ENCODE measurements at places on chromosomes 16 and 17.

DNA sequence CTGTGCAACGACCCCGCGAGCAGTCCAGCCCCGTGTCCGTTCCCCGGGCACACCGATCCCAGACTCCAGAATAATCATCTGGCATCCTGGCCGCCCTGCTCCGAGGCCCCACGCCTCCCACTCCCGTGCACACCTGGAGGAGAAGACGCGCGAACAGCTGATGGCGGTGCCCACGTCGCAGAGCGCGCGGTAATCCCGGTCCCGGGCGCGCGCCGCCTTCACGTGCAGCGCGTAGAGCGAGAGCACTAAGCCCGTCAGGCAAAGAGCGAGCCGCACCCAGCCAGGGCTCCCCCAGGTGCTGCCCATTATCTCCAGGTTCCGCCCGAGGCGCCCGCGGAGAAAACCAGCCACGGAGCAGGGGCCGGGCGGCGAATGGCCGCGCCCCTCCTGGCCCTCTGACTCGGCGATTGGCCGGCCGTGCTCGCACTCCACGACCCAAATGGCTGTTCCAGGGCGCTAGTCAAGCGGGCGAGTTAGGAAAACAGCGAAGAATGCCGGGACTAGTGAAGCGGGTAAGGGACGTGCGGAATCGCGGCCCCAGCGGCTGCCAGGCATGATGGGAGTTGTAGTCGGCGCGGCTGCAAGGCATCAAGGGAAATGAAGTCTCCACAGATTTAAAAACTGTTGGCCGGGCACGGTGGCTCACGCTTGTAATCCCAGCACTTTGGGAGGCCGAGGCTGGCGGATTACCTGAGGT lies at the start of gene VKORC1:
Gene VKORC1 (minus strand): TSS at position 374 of the 697 bp plus-strand sequence. CDS start 68 bp downstream, at position 306.
- DNase-seq, result peak; percentile 53

DNA sequence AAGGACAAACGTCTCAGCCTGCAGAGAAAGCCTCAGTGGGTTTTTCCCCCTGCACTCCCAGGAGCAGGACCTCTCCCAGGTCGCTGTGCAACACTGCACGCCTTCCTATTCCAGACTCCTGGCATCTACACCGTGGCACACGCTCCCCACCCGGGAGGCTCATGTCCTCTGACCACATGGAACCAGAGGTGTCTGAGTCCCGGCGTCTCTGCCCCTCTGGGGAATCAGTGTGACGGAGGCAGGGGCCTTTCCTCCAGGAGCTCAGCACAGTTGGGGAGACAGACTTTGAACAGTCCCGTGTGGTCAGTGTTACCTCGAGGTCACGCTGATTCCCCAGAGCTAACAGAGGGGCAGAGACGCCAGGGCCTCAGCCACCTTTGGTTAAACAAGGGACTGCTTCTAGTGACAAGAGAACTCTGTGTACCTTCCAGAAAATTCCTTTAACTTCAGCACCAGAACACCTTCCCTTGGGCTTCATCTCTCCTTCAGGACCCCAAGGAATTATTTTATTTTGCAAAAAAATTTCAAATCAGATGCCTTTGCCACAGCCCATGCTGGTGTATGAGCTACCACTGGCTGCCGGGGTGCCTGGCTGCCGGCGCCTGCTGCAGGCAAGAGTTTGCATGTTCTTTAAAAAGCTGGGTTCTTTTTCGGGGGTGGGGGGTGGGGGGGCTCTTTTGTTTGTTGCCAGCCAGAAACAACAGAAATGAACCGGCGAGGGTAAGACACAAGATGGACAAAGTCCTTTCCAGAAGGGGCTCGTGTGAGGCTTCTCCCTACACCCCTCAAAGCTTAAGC lies 6.6 kb downstream of the CANT1 start:
- no peak for DNase-seq

- DNase-seq, result no peak
Measured at GRCh38 chr16:30525844-30526136, 576 bp downstream of the ZNF768 start.

DNA sequence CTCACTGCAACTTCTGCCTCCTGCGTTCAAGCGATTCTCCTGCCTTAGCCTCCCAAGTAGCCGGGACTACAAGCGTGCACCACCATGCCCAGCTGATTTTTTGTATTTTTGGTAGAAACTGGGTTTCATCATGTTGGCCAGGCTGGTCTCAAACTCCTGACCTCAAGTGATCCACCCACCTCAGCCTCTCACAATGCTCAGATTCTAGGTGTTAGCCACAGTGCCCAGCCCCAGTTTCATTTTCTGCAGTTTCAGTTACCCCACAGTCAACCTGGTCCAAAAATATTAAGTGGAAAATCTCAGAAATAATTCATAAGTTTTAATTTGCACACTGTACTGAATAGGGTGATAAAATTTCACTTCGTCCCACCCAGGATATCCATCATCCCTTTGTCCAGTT lies 28.7 kb downstream of the KNOP1 start:
- DNase-seq, result no peak

- no peak for DNase-seq
Measured at GRCh38 chr16:79618692-79619050, 18.1 kb upstream of the MAF start.

DNA sequence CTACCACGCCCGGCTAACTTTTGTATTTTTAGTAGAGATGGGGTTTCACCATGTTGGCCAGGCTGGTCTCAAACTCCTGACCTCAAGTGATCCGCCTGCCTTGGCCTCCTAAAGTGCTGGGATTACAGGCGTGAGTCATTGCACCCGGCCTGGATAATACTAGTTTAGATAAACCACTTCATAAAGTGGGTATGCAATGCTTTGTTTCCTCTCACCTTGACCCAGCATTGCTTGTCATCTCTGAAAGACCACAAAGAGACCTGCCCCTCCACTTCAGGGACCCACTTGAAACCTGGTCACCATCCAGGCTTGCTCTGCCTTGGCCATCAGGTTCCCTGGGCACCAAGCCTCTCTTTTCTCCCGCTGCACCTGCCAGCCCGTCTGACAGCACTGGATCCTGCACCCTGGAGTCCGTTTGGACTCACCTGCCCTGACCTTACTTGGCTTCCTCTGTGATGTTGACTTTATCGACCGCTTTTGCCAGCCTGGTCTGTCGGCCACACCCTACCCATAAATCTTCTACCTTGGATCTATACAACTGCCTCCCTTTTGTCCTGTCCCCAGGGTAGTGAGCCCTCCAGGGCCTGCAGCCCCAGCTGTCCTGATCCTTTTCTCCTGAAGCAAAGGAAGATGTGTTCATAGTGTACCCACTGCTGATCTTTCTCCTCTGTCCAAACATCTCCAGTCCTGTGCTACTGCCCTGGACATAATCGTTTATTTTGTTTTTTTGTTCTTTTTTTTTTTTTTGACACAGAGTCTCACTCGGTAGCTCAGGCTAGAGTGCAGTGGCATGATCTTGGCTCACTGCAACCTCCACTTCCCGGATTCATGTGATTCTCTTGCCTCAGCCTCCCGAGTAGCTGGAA lies 12.7 kb upstream of the ZG16 start:
- no peak for DNase-seq

GRCh38 chr17:41492771-41493170 lies 3.1 kb upstream of the KRT36 start:
- no peak for DNase-seq

- no peak for DNase-seq
Measured at GRCh38 chr17:72498364-72499210, 377.8 kb downstream of the SOX9 start.

DNA sequence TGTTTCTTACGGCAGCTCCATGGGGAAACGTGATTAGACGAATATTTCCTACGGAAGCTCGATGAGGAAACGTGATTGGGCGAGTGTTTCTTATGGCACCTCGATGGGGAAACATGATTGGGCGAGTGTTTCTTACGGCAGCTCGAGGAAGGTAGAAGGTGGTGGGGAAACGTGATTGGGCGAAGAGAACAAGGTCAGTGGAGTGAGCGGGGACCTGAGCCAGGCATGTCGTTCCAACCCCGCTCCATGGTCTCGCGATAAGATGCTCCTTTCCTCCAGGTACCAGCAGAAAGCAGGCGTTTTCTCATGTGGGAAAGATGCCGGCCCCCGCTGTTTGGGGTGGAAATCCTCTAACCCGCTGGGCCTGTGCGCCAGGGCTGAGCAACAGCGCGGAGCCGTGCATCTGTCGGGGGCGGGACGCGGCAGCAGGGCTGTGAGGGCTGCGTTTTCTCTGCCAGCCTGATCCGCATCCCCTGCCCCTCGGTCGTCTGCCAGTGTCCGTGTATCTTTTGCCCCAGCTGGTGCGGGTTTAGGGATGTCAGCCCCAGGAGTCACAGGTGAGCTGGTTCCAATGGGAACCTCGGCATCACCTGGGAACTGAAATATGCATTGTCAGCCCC lies 25.6 kb upstream of the DOC2B start:
- DNase-seq, result no peak

- DNase-seq, result no peak
Measured at GRCh38 chr16:73052576-73052975, 4.6 kb upstream of the ZFHX3 start.

- DNase-seq, result no peak
Measured at GRCh38 chr17:67492824-67493517, 115.9 kb downstream of the PITPNC1 start.

DNA sequence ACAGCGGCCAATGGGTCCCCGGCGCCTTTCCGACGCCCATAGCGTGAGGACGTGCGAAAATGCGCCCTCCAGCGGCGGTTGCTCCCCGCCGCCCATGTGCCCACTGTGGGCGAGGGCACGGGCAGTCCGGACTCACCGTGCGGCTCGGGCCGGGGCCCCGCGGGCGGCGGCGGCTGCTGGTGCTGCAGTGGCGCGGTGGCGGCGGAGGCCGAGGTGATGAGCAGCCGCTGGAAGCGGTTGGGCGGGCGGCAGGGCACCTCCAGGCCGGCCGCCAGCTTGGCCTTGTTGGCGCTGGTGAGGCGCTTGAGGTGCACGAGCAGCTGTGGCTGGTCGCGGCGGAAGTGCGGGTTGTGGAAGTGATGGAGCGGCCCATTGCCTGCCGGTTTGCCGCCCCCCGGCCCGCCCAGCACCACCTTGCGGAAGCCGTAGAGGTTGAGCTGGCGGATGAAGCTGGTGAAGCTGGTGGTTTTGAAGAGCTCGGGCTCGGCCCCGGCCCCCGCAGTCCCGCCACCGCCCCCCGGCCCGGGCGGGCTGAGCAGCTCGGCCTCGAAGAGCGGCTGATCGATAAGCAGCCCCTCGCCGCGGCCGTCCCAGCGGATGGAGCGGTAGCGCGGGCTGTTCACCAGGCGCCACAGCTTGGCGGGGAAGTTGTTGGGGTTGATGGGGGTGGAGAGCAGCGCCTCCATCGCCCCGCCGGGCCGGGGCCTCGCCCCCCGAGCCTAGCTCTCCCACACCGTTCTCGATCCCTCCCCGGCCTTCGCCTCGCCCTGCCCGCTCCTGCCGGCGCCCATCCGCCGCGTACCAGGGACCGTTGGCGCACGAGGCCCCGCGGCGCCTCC lies at the start of gene HSF5:
Gene HSF5 (minus strand): TSS at position 820 of the 839 bp plus-strand sequence. CDS start 134 bp downstream, at position 686.
- no peak for DNase-seq

GRCh38 chr17:70021726-70022125 lies 53.3 kb upstream of the KCNJ16 start:
- DNase-seq, result no peak

DNA sequence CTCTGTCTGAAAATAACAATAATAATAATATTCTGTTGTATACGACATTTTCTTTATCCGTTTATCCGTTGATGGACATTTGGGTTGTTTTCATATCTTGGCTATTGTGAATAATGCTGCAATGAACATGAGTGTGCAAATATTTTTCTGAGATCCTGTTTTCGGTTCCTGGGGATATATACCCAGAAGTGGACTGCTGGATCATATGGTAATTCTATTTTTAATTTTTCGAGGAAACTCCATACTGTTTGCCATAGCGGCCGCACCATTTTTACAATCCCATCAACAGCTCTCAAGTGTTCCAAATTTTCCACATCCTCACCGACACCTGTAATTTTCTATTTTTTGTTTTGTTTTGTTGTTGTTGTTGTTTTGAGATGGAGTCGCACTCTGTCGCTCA lies 5.3 kb upstream of the PRSS41 start:
- DNase-seq, result no peak

- DNase-seq, result no peak
Measured at GRCh38 chr16:27681681-27682080, 131.7 kb downstream of the KATNIP start.

DNA sequence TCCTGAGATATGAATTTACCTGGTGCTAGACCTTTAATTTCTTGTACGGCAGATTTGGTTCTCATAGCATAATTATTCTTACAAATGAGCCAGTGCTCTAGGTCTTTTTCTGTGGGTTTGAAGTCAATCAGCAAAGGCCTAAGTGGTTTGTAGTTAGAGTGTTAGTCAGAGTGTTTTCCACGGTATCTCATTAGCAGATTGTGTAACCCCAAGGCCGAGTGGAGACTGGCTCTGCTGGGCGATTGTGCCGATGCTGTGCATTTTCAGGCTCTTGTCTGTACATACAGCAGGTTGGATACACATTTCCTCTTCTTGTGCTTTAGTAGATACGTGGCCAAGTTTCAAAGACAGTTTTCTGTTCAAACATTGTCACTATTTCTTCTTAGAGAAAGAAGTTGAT lies 78.6 kb upstream of the CA10 start:
- no peak for DNase-seq

DNA sequence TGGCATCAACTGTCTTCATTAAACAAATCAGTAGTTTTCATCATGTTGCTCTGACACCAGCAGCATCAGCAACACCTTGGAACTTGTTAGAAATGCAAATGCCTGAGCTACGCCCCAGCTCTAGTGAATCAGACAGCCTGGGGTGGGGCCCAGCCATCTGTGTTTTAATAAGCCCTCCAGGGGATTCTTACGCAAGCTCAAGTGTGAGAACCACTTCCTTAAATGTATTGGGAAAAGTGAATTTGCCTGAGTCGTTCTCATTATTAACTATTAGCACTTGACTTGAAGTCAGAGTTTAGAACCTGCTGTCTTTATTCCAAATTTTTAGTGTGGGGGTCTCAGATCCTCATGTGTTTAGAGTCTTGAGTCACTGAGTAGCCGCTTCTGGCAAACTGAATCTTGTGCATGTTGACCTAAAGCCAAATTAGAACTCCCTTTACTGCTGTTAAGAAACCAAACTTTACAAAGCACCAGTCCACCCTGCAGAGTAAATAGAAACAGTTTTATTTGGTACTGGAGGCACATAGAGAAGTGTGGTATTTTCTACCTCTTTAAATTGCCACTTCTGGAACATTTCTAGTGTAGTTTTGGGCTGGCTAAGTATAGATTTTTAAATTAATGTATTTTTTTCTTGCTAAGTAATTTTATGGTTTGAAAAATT lies 137.4 kb upstream of the COX10 start:
- DNase-seq, result no peak

- DNase-seq, result no peak
Measured at GRCh38 chr16:49844359-49844758, 11.6 kb downstream of the ZNF423 start.

DNA sequence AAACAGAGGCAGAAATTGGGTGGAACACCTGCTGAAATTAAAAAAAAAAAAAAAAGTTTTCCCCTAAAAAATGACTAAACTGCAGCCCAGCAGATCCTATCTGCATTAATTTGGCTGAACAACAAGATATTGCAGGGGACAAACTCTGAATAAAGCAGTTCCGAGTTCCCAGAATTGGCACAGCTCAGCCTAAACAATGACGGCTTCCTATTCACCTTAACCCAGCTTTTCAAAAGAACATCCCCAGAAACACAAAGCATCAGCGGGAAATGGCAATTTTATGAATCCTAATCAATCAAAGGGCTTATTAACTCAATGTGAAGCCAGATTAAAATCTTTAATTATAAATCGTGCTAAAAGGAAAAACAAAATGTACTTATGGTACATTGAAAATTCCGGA lies 497.8 kb upstream of the ZFHX3 start:
- DNase-seq, result no peak
